ENCODE measurements at places on chromosomes 16 and 17.

GRCh38 chr17:311119-311782, 41.4 kb downstream of the RPH3AL start:
- no peak for DNase-seq

GRCh38 chr17:58317421-58318064, 11.1 kb downstream of the TSPOAP1 start:
- DNase-seq = peak; percentile 55

- DNase-seq = no peak
These were observed 30.2 kb downstream of the MSI2 start for GRCh38 chr17:57286399-57287105.

- DNase-seq = peak; percentile 12
These were observed 28.3 kb downstream of the G6PC1 start for GRCh38 chr17:42928714-42929496.

DNA sequence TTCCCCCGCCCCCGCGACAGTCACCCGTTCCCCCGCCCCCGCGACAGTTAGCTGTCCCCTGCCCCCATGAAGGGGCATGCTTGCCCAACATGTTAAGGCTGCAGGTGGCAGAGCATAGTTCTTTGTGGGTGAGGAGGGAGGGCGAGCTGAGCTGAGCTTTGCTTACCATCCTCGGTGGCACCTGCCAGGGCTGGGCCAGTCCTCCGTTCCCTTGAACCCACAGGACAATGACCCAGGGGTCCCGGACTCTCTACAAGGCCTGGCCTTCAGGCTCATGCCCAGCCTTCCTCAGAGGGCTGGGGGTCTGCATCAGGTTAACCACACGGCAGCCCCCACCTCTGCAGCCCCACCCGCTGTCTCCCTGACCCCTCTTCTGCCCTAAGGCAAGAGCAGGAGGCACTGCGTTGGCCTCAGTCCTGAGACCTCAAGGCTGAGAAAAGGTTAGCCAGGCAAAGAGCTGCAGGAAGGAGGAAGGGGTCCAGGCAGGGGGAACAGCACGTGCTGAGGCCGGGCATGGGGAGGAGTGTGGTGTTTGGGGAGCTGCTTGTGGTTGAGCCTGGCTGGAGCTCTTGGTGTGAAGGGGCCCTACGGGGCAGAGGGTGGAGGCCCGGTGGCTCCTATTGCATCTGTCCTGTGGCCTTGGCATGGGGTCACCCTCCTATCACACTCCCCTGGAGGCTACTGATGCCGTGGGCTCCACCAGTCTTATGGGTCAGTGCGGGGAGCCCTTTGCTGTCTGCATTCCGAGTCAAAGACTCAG, 11.4 kb upstream of the DOC2B start:
- DNase-seq = no peak

- DNase-seq = no peak
These were observed 215.4 kb downstream of the SOX9 start for GRCh38 chr17:72336026-72336803.

DNA sequence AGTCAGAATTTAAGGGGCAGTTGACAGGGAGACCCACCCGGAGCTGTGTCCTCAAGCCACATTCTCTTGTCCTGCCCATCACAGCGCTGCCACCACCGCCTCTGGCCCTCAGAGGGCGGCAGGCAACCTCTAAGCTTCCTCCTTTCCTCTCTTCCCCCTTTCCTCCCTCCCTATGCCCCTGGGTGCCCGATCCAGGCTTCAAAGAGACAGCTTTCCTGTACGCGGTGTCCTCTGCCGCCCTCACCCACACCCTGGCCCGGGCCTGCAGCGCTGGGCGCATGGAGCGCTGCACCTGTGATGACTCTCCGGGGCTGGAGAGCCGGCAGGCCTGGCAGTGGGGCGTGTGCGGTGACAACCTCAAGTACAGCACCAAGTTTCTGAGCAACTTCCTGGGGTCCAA, 23.5 kb downstream of the WNT9B start:
- DNase-seq = no peak

DNA sequence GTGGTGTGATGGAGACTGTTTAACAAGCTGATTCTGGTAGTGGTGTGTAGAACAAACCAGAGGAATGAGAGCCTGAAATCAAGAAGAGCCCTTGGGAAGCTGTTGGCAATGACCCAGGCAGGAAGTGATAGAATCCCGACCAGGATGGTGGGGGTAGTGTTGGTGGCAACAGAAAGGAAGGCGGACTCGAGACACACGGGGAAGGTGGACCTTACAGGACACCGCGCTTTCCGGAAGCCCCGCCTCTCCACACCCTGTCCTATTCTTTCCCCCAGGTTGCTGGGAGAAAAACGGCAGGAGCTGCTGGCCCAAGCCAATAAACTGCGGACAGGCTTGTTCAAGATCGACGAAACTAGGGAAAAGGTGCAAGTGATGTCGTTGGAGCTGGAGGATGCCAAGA, 30.0 kb upstream of the KDM6B start:
- no peak for DNase-seq

DNA sequence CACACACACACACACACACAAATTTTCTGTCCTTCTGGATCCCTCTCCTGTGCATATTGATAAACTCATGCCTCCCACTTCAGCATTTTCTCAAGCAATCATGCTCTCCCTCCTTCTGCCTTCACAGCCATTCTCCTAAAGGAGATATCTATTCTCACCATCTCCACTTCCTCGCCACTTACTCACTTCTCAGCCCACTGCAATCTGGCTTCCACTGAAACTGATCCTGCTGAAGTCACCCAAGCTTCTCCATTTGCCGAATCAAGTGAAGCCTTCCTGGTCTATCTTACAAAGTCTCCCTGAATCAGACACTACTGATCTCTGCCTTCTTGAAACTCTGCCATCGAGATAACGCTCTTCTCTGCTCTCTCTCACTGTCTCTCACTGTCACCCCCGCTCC, 54.0 kb upstream of the GNAO1 start:
- DNase-seq = no peak

GRCh38 chr17:75755205-75755901, 9.6 kb downstream of the GALK1 start:
- no peak for DNase-seq

- DNase-seq = no peak
These were observed 58.5 kb upstream of the BCAR1 start for GRCh38 chr16:75309899-75310430.

DNA sequence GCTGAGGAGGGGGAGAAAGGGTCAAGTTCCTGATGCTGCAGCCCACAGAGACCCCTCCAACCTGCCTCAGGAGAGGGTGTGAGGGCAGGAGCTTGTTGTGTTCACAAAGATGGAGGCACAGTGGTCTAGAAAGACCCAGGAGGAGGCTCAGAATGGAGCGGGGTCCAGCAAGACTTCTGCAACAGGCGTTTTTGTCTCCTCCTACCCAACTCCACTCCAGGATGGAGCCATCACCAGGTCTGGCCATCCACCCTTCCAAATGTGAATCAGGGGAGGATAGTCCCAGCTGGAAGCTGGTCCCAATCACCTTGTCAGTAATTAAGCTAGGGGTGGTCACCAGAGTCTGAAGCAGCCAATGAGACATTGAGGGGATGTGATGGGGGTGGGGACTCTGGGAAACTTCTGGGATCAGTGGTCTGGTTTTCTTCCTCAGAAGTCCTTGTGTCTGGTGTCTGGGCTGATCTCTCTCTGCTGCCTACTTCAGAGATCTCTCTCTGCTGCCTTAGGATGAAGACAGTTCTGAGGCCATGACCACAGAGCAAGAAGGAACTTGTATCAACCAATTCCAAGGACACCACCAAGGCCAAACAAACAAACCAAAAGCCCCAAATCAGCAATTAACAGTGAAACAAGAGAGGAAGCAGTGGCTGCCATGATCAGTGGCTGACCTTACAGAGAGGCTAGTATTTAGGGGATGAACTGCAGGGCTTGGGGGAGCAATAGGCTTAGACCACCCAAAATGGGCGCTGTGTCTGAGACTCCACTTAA, 14.5 kb downstream of the CD300LB start:
- DNase-seq = no peak

Data from stimulated activated CD4-positive, alpha-beta T cell treated with anti-CD3 and anti-CD28 coated beads, Interleukin-12 subunit alpha, Interleukin-12 subunit beta, amount 100 ng/mL, for 4 hours (primary cell).